ENCODE measurements at places on chromosomes 4 and X. TPM values are rescaled to one million over a fixed set of nuclear protein-coding genes. Genes with fewer than 3 reads are reported as not detected.

Gene PDE6B
- not detected for total RNA-seq

Gene HPSE
- 1.3 TPM for total RNA-seq

Gene TBC1D9
- total RNA-seq = 9.4 TPM

Gene TGIF2LX
- not detected for total RNA-seq

Gene PRSS12
- total RNA-seq = not detected

Gene NDP
- not detected for total RNA-seq

Gene SOX3
- not detected for total RNA-seq

Gene GUCY1A1
- 29.0 TPM for total RNA-seq

Gene KIF4A
- total RNA-seq = 33.4 TPM
